Retina (tissue), 1 donor: ENCODE measurements at places on chromosomes 2 and 18.
A peak's percentile ranks its signal among the peaks of the same experiment; 100 is the strongest.

GRCh38 chr2:189561371-189562038, 19.1 kb downstream of the SLC40A1 start:
- no peak for DNase-seq

DNA sequence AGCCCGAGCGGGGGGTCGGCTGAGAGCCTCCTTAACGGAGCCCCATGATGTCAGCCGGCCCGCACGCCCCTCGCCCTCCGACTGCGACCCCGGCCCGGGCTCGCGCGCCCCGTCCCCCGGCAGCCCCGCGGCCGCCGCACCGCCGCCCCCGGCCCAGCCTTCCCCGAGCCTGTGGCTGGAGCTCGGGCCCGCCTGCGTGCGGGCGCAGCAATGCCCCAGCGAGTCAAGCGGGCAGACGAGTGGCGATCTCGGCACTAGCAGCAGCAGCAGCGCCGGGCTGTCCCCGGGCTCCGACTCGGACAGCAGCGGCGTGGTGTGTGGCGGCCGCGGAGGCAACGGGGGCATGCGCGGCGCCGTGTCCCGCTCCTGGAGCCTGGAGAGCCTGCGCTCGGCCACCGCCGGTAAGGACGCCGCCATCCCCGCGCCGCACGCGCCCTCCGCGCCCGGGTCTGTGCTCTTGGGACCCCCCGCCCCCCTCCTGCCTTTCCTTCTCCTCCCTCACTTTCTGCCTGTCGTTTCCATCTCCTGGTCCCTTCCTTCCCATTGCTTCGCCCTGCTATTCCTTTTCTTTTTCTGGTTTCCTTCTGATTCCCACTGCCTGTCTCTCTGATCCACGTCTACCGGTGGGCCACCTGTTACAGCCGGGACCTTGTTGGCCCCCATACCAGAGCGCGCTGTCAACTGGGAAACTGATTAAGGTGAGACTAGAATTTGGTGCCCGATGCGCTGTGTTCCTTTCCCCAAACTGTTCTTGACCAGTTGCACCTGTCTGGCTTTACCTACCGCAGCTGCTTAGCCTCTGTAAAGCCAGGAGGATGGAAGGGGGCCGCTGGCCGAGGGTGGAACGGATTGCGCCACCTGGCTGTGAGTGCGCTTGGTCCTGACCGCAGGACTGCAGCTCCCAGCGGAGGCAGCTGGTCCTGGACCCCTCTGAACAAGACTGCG, 127.4 kb downstream of the ARHGEF4 start:
- DNase-seq: peak; percentile 81

DNA sequence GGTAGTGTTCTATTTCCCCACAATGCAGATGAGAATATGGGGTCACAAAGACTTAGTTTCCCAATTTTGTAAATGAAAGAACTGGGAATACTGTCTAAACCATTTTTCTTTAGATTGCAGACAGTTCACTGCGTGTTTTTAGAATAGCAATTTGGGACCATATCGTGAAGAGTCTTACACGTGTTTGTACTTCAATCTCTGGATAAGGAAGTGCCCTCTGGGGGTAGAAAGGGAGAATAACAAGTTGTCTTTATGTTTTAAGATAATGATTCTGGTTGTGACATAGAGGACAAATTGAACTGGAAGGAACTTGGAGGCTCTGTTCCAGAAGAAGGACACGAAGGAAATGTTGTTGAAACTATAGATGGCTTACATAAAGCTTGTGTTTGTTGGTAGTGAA, 457.7 kb downstream of the CBLN2 start:
- DNase-seq: no peak

DNA sequence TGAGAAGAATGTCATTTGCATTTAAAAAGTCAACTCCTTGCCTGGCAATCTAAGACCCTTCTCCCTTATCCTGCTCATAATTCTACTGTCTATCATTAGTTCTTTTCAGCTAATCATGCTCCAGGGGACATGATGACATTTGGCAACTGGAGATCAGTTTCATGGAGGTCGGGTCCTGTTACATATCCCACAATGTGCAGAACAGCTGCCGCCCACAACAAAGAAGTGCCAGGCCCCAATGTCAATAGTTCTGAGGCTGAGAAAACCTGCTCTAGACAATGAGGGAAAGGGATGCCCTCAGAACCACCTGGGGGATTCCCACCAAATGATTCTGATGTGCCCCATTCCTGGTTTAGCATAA, 53.4 kb upstream of the IL1RL1 start:
- no peak for DNase-seq

DNA sequence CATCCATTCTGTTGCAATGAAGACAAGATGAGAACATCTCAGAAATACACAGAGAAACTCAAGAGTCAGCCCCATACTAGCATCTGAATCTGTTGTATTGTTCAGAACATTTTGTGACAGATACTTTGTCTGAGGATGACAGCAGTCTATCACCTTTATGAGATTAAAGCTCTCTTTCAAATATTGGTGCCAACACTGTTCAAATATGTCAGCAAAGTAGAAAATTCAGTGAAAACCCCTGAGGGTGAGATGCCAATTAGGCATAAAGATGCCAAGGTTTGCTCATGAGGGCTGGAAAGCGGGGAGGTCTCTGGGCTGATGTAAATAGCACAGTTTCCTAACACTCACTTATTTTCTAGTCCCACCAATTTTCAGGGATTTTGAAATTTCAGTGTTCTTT, 1054.2 kb upstream of the CRIM1 start:
- DNase-seq: no peak

- no peak for DNase-seq
These were observed 136.9 kb upstream of the GATA6 start for GRCh38 chr18:22032392-22032961.

- no peak for DNase-seq
These were observed 74.0 kb downstream of the CMPK2 start for GRCh38 chr2:6791682-6792081.

- peak; percentile 39 for DNase-seq
These were observed 18.6 kb upstream of the PKDCC start for GRCh38 chr2:42029171-42029570.

- no peak for DNase-seq
These were observed 106.7 kb downstream of the MEIS1 start for GRCh38 chr2:66541646-66542045.

DNA sequence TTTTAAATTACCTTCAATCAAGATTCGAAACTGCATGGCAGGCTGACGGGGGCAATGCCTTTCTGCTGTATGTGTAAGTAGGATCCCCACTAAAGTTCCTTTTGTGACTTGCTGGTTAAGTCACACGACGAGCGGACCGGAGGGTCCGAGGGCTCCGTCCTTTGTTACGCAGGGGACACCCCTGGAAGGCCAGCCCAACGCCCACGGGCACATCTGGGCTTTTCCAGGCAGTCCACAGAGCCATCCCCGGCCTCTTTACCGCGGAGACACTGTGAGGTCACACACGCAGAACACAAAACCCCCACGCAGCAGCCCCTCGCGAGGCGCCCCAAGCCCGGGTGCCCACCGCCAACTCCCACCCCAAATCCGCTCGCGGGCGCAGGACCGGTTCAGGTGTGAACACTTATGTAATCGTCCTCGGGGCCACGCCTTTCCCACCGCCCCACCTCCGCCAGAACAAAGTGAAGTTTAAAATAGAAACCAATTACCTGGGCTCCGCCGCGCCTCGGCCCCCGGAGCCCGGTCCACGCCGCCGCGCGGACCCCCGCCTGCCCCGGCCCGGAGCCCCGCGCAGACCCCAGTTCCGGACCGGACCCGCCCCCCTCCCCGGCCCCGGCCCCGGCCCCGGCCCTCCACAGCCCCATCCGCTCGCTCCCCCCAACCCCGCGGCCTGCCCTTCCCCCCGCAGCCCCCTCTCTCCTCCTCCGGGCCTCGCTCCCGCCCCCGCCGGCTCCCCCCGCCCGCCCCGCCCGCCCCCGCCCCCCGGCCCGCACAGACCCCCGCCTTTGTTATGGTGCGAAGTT, 4.2 kb downstream of the ZNF516 start:
- DNase-seq: peak; percentile 73

- no peak for DNase-seq
These were observed 14.5 kb upstream of the CIB4 start for GRCh38 chr2:26655611-26656195.

DNA sequence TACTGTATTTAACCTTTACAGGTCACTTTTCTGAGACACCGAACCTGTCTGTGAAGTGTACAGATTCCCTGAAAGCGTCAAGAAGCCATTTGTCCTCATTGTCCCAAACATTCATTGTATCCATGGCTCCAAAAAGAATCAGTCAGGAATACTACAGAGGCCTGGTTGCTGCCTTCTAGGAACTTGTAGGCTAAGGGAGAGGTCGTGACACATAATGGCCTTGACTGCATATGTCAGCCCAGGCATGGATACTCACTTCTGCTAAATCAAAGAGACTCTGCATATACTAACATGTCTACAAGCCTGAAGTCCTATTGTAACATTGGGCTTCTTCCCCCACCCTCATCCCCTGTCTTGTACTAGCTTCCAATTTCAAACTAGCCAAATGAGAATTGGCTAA, 40.2 kb downstream of the ONECUT2 start:
- DNase-seq: no peak

GRCh38 chr2:50449306-50449705, 582.6 kb downstream of the NRXN1 start:
- no peak for DNase-seq

DNA sequence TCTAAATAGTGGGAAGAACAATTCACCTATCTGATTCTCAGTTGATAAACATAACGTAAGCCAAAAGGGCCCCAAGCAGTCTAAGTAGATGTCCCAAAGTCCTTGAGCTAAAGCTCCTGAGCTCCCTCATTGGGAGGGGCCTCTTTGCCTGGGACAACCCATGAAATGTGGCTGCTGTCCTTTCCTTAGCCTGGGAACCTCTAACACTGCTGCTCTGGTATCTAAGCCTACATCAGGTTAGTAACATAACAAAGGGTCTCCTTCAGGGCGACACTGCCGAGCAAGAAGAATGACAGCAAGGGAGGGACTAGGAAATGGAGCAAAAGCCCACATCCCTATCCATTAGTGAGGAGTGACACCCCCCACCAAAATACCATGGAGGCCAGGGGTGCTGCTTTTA, 98.3 kb downstream of the MAPRE2 start:
- no peak for DNase-seq

DNA sequence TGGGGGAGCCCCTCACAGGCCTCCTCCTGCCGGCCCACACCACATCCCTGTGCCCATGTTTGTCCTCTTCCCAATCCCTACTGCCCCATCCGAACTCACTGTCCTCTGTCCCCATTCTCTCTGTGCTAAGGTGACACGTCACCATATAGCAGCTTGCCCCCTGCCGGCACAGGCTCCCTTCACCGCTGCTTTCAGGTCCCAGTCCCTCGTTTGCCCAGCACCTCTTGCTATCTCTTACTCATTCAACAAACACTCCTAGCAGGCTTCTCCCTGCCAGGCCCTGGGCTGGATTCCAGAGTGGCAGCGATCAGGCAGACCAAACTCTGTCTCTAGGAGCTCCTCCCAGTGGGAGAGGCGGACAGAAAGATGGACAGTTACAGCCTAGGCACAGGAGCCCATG, 74.3 kb downstream of the TFCP2L1 start:
- DNase-seq: no peak

DNA sequence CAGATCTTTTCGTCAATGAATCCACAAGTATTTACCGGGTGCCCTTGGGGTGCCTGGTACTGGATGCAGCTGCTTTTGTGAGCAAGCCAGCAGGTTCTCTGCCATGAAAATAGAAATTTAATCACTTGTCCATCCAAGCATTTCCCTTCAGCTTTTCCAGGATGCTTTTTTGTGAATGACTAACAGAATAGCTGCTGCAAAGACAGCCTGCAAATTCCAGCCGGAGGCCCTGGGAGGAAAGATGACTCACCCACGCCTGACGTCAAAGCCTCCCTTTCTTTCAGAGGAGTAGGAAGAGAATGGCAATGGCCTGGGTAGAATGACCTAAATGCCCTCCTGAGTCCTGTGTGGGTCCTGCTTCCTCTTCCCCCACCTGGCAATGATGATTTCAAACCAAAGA, 111.9 kb downstream of the AP1S3 start:
- DNase-seq: peak; percentile 76

DNA sequence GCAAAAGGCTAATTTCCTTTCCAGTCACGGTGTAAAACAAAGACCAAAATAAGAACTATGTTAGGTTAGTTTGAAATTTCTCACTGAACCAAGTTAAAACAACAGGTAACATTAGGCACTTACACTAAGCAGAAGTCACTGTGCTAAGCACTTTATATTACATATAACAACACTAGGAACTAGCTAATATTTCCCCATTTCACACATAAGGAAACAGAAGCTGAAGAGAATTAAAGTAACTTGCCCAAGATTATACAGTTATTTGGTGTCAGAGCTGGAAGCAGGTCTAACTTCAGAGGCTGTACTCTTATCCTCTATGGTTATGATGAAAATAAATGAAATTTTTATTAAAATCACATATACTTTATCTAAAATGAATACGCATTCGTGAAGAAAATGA, 5.9 kb downstream of the ITSN2 start:
- no peak for DNase-seq

GRCh38 chr2:8541223-8541622, 140.6 kb upstream of the ID2 start:
- no peak for DNase-seq

- no peak for DNase-seq
These were observed 118.3 kb downstream of the CABLES1 start for GRCh38 chr18:23253630-23254029.

DNA sequence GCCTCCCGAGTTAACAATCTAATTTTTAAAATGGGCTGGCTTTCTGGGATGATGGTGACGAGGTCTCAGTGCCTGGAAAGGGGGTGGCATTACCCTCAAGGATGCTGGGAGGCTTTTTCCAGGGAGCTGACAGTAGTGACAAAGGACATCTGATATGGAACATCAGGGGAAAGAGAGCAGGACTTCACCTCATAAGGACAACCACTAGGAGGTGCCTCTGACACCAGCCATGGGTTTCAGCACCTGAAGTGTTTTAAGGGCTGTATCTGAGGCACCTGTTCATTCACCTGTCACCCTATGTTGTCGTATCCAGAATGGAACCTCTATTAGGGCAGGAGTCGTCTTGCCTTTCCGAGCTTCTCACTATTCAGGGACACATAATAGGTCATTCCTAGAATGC, 10.8 kb downstream of the IL36B start:
- no peak for DNase-seq

DNA sequence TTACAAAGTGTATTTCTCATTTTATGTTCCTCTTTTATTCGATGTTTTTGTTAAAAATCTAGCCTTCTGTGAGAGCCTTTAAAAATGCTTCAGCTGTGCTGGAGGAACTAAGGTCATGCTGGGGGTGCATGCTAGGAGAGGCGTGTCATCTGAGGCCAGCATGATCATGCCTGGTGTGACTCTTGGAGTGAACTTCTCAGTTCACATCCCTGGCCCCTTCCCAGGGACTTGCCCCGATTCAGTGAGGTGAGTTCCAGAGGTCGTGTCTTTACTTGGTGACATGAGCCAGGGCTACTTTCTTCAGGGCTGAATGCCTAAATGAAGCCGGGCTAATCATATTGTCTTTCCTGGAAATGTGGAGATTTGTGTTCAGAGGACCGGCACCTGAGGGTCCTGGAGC, 264.9 kb downstream of the MREG start:
- no peak for DNase-seq
